NCI-H774 (cell line): ENCODE measurements at places on chromosomes 6 and 20.

DNA sequence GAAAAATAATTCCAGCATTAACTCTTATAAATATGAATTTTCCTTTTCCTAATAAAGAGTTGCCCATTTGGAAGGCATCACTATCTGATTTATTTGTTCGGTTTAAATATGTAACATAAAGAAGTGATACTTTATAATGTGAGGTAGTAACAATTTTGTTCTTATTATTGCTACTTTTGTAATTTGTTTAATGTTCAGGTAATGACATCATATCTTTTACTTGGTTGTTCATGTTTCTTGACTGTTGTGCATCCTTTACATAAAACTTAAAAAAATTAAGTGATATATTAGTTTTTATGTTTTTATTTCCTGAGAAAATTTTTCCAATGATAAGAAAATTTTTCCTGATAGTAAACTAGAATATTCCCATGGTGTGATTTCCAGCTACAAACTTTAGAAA is 124.6 kb downstream of the AFG1L start:
- DNase-seq = no peak

DNA sequence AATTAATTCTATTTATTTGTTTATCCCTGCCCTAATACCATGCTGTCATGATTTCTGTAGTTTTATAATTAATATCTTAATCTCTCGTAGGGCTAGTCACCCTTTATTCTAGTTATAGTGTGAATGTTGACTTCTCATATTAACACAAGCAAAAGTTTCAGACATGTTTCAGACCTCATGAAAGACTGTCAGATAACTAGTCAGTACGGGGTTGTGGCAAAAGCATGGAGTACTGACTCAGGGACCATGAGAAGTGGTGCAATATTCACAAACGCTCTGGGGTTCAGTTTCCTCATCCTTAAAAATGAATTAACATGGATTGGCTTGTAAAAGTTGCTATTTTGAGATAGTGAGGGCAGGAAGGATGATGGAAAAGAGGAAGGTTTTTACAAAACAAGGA is 148.9 kb downstream of the TMEM200A start:
- no peak for DNase-seq

DNA sequence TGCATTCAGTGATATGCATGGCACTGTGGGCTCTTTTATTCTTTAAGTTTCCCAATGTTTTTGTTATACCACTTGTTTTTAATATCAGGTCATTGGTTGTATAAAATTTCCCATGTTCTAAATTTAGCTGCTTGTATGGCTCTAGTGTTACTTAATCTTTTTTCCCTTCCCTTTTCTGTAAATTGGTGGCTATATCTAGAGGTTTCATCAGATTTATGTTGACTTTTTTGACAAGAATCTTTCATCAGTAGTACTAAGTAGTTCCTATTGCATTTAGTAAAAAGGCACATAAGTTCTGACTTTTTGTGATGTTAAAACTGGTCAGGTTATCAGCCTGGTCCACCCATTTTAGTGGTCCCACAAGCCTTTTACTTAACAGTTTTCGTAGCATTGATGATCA is 51.1 kb downstream of the MMS22L start:
- no peak for DNase-seq

GRCh38 chr6:142707255-142707654 is 237.7 kb downstream of the HIVEP2 start:
- DNase-seq = no peak

DNA sequence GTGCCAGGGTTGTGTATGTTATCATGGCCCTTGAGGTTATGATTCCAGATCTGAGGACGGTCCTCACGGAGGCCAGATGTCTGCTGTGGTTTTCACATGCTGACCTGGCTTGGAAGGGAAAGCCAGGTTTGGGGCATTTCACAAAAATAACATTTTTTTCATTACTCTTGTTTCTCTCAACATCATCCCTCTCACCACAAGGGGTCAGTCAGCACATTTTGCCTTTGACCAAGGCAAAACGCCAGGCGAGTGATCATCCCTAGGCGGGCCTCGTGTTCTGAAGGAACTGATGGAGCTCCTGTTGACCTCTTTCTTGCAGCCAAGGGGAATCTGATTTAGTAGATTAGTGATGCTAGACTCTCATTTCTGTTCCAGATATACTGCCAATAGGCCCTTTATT is 133.5 kb downstream of the TBC1D7 start:
- no peak for DNase-seq

GRCh38 chr6:2829253-2829652 is 12.4 kb downstream of the SERPINB1 start:
- DNase-seq = no peak

DNA sequence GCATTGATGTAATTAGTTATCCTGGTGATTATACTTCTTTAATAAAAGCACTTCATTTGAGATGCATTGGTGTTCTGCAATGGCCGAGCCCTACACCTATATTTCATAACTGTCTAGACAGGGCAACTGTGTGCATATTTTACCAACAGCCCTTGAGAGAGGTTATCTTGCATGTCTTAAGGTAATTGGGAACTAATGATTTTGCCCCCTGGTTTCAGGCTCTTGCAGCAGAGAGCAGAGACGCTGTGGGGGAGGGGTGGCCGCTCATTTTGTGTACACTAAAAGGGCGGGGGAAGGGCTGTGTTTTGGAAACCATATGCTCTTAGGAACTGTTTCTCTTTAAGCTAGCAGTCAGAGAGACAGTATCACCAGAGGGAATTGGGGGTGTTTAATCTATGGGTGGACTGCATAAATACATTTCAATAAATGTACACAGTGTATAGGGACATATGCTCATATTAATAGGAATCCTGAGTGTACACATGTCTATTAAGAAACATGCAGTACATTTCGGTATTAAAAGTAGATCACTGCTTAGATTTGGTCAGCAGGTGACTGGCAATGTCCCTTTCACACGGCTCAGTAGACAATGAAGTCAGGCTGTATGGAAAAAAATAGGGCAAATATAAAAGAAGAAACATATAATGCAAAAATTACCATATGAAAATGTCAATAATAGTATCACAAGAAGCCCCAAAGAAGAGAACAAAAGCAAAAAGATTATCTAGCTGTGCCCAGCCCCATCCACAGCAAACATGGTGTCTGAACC is 402.9 kb upstream of the CITED2 start:
- DNase-seq = peak; percentile 55

- DNase-seq = peak; percentile 83
These were observed 248.9 kb downstream of the TPBG start for GRCh38 chr6:82612475-82613039.

GRCh38 chr6:66851930-66852329 is 1144.9 kb upstream of the EYS start:
- DNase-seq = no peak

DNA sequence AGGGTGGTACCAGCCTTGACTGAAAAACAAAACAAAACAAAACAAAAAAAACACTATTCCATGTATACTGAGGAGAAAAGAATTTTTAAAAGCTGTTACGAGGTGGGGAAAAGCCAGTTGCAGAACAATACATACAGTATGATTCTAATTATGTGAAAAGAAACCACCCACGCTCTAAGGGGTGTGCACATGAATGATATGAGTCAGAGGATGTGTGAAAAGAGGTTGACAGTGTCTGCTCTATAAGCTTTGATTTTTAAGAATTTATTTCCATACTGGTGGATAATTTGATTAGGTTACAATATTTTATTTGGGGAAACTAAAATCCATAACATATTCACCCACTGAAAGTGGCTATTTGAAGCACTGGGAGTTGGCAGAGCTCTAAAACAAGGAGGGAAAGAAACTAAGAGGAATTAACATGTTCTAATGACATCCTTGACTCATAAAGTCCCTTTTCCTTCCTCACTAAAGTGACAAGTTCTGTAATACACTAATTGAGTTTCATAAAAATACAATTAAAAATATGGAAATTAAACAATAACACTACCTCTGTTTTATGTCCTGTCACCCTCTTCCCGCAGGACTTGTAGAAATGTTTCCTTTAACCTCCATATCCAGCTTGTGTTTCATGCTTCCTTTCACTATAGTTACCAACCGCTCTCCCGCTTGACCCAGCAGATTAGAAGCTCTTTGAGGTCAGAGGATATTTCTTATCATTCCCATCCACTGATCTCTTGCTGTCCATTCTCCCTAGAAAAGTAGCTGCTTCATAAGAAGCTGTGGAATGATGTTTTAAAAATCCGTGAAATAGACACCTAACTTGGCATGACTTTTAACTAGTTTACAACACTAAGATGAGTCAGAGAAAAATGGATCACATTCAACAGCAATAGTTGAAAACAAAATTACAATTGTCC is 118.6 kb upstream of the CCDC28A start:
- no peak for DNase-seq

- DNase-seq = no peak
These were observed 347.7 kb downstream of the BCKDHB start for GRCh38 chr6:80454197-80454596.

DNA sequence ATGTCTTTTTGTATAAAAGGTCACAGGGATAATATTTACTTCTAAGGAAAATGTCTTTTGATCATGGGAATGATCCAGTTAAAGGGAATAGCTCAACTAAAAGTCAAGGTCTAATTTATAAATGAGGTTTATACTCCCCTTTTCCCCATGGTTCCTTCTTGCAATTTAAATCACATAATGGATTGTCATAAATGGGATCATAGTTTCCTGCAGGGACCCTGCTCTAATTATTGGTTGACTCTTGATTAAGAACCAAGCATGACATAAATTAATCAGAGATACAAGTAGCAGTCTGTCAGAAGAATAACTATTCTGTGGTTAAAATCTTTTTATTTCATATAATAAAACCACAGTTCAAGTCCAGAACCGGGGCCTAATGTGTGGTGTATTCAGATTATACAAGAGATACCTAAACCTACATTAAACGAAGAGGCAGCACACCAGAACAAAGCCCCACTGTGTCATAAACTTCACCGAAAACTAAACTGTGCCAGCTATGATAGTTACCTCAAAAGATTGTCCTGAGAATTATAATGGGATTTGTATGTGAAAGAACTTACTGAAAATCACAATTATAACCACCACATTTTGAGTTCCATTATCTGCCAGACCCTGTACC is 43.0 kb upstream of the CD83 start:
- DNase-seq = no peak

- DNase-seq = no peak
These were observed 101.0 kb downstream of the EYA2 start for GRCh38 chr20:46995561-46996142.

- DNase-seq = no peak
These were observed 309.4 kb upstream of the SOX4 start for GRCh38 chr6:21284166-21284565.

GRCh38 chr6:30223339-30223738 is 10.1 kb upstream of the TRIM26 start:
- DNase-seq = no peak

GRCh38 chr6:163892824-163893561 is 478.5 kb downstream of the QKI start:
- no peak for DNase-seq

DNA sequence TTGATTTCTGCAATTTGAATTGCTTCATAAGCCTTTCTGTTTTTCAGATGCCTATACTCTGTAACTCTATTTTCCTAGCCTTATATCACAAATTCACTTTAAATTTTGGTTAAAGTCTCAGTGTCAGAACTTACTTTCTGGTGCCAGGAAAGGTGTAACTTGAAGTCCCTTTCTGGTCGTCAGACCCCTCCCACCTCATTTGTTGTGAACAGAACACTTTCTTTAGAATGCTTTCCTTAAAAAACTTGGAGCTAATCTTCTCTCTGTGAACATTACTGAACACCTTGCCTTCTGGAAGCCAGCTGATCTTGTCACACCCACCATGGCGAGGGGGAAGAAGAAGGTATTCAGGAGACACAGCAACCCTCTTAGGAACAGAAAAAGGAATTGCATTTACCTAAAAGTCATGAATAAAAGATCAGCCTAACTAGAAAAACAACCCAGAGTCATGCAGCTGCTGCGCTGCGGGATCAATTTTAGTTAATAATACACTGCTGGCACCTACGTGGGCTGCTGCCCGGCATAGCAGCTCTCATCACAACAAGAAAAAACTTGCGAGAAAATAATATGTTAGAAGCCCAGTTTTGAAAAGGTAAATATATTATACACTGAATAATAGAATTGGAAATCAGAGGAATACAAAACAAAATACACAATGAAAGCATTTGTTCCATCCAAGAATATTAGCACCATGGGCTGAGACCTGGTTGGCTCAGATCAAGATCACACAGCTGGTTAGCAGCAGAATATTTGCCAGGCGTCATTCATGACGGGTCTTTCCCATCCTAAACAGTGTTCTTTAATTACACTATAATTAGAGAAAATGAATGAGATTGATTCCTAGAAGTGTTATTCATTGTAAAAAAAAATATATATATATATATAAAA is 5.8 kb upstream of the FAM217A start:
- no peak for DNase-seq

DNA sequence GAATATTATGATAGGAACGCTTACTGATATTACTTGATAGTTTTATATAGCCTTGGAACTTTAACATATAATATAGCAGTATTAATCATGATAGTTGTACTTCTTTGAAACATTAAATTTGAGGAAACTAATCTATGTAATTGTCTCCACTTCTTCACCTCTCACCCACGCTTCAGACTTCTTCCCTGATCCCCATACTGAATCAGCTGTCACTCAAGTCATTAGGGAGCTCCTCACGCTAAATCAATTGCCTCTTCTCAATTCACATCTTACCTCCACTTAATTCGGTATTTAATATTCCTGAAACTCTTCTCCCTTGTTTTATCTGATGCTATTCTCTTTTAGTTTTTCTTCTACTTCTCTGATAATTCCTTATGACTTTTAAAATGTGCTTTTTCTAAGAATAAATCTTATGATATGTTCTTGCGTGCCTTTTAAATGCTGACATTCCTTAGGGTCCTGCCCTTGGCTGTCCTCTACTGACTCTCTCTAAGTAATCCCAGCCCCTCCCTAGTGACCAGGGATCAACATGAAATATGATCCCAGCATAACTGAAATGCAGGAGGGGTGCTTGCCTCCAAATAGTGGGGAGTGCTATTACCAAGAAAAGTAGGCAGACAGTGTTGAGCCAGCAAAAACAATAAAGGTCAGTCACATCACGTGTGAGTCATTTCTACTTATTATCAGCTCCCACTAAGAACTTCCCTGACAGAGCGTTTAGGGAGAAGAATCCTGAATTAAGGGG is 9.9 kb downstream of the ANKRD66 start:
- no peak for DNase-seq

- no peak for DNase-seq
These were observed 4.8 kb downstream of the PGK2 start for GRCh38 chr6:49782293-49782692.
